ENCODE measurements at places on chromosomes 2 and 18.

DNA sequence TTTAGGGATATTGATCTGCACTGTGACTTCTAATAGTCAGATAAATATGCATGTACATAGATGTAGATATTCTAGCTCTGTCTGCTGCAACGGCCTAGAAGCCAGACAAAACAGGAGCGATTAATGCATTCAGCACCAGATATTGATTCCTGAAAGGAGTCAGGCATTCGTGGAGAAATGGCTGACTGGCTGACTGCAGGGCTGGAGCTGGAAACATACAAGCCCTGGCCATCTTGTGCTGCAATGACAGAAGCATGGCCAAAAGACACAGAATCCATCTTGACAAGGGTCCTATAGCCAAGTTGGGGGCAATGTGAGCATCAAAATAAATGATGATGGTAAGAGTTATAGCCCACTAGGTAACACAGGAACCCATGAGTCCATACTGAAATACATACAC lies 231.5 kb upstream of the KLHL29 start:
- no peak for DNase-seq

DNA sequence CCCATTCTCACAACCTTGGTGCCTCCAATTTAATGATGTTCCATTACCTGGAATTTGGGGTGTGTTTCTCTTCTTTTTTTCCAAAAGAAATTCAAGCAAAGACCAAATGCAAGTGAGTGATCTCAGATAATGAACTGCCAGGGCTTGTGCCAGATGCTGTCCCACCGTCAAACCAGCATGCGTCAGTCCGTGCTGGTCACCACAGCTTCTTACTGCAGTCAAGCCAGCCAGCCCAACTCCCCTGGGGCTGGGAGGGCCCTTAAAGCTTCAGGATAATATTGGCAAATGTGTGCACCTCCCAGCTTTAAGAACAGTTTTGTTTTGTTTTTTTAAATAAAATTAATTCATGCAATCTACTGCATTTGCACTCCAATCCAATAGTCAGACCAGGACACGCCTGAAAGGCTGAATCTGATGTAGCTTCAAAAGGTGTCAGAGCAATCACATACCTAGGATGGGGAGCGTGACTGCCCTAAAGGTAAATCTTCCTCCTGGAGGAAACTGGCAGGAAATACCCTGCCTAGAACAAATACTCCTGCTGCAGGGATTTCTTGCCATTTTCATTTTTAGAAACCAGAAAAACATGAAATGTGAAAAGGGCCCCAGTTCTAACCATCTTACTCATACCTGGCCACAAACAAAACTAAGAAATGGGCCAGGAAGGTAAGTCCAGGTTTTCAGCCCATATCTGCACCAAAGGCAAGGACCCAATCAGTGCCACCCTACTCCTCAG lies 26.8 kb upstream of the SP3 start:
- DNase-seq = no peak

- DNase-seq = no peak
Measured at GRCh38 chr18:7749008-7749405, 181.9 kb downstream of the PTPRM start.

GRCh38 chr2:107607473-107607872 lies 219.2 kb upstream of the RGPD4 start:
- DNase-seq = no peak

GRCh38 chr2:88599527-88599926 lies 27.7 kb downstream of the EIF2AK3 start:
- DNase-seq = no peak

GRCh38 chr18:24499814-24500213 lies 39.4 kb downstream of the HRH4 start:
- peak; percentile 81 for DNase-seq

- no peak for DNase-seq
Measured at GRCh38 chr18:3985020-3985419, 470.1 kb downstream of the DLGAP1 start.

DNA sequence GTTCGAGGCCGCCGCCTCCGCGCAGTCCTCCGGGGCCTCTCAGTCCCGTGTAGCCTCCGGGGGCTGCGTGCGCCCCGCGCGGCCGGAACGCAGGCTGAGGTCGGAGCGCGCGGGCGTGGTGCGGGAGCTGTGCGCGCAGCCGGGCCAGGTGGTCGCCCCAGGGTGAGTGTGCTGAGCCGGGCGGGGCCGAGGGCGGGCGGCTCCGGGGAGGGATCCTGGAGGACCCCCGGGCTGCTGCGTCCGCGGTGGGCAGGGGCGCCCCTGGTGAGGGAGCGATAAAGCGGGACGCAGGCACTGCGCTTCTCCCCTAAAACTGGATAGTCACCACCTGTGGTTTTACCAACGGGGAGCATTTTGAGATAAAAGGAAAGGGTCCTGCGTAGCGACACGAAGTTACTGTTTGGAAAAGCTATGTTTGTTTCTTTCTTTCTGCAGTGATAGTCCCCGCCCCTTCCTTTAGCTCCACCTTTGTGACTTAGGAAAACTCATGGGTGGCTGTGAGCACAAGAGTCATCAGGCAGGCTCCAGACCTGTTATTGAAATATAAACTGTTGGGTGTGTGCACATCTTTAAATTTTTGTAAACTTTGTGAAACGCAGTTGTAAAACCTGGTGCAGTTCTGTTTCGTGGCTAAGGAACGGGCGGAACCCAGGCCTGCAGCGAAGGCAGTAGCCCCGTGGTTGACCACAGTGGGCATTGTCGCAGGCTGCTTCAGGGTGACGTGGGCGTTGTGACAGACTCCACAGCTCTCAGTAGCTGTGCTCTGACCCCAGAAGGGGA lies 687 bp downstream of the CTDP1 start:
- DNase-seq = peak; percentile 24

DNA sequence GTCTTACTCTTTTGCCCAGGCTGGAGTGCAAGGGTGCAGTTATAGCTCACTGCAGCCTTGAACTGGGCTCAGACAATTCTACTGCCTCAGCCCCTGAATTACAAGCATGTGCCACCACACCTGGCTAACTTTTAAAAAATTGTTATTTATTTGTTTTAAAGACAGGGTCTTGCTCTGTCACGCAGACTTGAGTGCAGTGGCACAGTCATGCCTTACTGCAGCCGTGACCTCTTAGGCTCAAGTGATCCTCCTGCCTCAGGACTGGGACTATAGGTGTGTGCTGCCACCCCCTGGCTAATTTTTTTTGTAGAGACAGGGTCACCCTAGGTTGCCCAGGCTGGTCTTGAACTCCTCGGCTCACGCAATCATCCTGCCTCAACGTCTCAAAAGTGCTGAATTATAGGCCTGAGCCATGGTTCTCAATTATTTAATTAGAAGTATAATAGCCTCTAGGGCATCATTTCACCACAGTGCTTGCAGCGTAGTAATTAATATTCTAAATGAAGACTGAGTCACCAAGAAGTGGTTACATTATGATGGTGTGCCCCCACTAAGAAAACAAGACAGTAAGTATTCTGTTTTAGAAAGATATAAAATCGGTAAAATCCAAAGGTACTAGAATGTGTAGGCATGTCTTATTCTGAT lies 69.6 kb downstream of the EML4 start:
- DNase-seq = no peak

GRCh38 chr2:45755585-45756335 lies 104.3 kb downstream of the PRKCE start:
- DNase-seq = peak; percentile 95

- no peak for DNase-seq
Measured at GRCh38 chr18:36519358-36519757, 221.8 kb downstream of the FHOD3 start.

GRCh38 chr2:216116418-216116817 lies 7.3 kb downstream of the XRCC5 start:
- DNase-seq = peak; percentile 48

- DNase-seq = peak; percentile 56
Measured at GRCh38 chr2:222864296-222864695, 3.5 kb downstream of the ACSL3 start.

DNA sequence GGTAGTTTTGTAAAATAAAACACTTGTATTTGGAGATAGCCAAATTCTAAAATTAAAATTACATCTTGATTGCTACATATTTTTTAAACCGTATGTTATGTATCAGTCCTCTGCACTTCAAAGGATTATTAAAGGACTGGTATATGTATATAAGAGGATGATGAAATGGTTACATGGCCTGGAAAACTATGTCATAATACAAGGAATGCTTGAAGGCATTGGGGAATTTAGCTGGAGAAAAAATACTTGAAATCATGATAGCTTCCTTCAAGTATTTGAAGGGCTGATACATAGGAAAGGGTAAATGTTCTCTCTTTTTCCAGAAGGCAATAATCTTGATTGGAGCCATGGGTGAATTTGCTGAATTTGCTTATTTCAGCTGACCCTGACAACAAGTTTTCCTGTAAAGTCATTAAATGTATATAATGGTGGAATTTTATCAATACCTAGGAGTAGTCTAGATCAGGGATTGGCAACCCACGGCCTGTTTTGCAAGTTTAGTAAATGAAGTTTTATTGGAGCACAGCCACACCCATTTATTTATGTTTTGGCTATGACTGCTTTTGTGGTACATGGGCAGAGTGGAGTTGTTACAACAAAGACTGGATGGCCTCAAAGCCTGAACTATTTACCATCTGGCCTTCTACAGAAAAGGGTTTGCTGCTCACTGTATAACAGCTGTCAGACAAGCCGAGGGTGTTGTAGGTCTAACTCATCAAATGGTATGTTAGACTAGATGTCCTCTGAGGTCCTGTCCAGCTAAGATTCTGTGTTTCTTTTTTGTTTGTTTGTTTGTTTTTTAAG lies 34.4 kb downstream of the ACYP2 start:
- DNase-seq = peak; percentile 72

DNA sequence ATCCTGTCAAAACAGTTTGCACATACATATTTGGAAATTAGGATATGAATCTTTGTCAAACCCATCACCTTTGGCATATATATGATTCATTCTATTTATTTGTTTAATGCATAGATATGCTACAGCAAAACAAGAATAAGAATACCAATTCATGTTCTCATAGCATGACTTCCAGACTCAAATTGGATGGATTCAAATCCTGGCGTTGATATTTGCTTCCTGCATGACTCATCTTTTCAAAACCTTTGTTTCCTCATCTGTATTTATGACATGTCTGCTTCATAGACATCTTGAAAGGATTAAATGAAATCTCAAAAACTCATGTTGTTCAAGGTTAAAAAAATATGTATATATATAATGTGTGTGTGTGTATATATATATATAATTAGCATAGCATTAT lies 261.3 kb downstream of the MBD5 start:
- DNase-seq = peak; percentile 62

All from fibroblast of skin of right quadriceps (primary cell).